ENCODE measurements at places on chromosomes 6 and 20.

DNA sequence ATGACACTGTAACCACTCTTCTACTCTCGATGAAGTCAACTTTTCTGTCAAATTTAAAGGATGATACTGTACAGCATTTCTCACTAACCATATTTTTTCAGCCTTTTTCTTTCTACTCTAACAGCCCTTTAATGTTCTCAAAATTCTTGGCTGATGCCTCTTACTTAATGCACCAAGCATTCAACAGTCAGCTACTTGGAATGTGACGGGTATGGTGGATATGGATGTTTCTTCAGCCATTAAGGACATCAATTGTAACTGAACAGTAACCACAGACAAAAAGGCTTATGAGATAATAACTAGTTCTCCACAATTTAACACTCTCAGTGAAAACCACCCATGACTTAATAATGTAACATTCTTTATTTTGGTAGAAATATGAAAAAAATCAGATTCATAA lies 467.2 kb upstream of the ZNF337 start:
- DNase-seq, result peak; percentile 87

- peak; percentile 64 for DNase-seq
Measured at GRCh38 chr6:88867841-88868731, 95.3 kb downstream of the RNGTT start.

- no peak for DNase-seq
Measured at GRCh38 chr6:170108890-170109587, 181.8 kb downstream of the DLL1 start.

GRCh38 chr6:139981768-139982181 lies 607.3 kb upstream of the CITED2 start:
- DNase-seq, result peak; percentile 71

- DNase-seq, result no peak
Measured at GRCh38 chr6:32943864-32944649, 3.2 kb upstream of the HLA-DMB start.

DNA sequence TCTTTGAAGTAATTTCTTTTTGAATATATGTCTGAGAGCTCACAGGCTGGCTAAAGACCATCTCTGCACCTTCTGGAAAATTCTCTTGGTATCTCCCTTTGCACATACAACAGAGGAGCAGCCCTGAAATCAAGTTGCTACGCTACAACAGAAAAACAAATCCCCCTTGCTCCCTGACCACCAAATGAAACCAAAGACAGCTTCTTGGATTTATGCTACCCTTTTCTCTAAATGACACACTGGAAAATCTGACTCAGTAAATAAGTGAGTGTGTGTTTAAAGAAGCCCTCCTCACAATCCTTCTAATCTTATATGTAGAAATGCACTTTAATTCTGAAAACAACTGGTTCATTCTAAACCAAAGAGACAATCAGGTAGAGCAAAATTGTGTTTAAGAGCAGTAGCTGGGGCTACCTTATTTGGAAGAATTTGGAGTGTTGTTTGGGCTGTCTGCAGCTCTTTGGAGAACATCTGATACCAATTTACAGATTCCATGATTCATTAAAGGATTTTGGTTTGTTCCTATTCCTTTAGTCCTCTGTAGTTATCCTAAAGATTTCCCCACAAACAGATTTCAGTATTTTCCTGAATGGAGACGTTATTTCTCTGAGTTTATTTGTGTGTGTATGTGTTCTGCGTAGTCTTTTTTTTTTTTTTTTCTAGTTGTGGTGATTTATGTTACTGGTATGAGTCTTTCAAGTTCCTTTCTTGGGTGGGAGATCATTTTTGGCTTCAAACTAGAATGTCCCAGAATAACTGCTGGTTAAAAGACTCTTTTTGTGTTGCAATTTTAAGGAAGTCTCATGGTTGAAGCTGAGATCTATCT lies 36.4 kb upstream of the UTRN start:
- peak; percentile 38 for DNase-seq

All from brain microvascular endothelial cell (primary cell).